Stimulated activated CD4-positive, alpha-beta T cell treated with anti-CD3 and anti-CD28 coated beads, TNF-alpha, amount 100 ng/mL, for 1 hour (primary cell): ENCODE measurements at places on chromosomes 7 and 10.

DNA sequence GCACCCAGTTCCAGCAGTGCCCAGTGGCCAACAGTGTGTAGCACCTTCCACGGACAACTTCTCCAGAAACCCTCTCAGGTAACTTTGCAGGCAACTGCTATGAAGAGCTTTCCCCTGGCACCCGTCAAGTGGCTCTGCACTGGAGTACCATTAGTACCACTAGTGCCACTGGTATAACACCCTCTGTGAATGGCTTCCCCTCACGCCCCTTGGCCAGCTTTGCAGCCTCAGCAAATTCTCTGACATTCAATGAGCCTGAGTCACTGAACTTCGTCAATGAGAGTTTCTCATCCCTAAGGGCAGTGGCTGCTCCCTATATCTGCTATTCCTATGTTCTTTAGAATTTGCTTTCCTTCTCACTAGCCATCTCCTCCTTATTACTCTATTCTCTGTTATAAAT is 7.6 kb upstream of the HERPUD2 start:
- DNase-seq: no peak

DNA sequence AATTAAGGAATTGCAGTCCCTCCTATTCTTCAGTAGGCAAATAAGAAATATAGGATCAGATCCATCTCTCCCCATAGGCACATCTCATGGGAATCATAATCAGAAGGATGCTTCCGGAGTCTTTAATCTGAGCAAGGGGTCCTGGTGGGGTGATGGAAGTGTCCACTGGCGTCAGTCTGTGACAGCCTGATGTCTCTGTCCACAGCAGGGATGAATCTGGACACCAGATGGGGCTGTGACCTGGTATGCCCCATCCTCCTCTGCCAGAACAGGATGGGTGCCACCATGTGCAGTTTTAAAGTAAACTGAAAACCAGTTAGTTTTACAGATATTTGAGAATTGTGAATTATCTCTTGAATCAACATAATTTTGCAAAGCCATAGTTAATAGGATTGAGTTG is 148.7 kb downstream of the C1GALT1 start:
- no peak for DNase-seq

- DNase-seq: no peak
Observed at GRCh38 chr7:154861589-154861988, 141.3 kb downstream of the PAXIP1 start.

DNA sequence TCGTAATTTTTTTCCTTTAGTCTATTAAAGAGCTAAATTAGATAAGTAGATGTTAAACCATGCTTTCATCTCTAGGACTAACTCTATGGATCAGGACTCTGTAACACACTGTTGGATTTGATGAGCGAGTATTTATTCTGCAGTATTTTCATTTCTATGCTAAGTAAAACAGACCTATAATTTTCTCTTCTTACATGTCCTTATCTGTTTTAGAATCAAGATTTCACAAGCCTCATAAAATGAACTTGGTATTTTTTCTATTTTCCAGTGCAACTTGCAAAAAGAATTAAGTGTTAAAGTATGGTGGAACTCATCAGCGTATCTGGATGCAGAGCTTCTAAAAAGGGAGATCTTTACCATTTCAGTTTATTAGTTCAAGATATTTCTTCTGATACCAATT is 2.4 kb downstream of the CACUL1 start:
- no peak for DNase-seq

DNA sequence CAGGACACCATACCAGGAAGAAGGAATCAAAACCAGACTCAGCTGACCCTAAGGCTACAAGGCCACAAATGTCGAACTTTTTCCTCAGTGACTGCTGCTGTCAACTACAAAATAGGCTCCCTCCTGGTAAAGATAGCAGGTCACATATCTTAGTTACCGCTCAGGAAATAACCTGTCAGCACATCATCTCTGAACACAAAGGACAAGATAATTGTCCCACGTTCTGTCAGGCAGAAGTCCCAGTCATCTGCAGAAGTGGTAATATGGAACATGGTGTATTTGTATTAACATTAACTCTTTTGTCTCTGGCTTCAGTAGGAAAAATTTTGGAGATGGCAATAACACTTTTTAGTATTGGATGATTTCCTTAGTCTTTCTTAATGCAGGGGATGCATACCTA is 630.2 kb upstream of the LRRTM3 start:
- no peak for DNase-seq

DNA sequence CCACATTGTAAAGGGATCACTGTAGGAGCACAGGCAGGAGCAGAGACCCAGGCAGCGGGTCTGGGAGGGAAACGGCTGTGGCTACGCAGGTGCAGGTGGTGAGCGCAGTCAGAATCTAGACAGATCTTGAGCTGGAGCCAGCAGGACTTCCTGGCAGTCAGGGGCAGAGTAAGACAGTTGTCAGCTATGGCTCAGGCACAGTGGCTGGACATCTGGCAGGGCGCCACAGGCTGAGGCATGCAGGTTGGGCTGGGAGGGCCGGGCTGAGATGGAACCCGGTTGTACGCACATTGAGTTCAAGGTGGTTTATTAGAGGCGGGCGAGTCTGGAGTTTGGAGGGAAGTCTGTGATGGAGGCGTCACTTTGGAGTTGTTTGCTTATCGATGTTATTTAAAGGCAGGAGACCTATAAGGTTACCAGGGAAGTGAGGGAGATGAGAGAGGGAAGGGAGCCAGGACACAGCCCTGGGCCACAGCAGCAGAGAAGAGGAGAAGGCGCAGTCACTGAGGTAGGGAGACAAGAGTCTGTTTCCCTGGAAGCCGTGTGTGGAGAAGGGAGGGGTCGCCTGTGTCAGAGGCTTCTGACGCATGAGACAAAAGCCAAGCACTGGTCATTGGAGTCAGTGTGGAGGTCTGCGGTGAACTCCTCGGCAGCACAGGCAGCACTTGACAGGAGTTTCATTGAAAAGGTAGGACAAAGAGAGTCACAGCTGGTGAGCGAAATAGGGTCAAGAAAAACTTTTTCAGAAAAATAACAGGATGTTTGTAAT is 73.8 kb downstream of the LANCL2 start:
- no peak for DNase-seq

DNA sequence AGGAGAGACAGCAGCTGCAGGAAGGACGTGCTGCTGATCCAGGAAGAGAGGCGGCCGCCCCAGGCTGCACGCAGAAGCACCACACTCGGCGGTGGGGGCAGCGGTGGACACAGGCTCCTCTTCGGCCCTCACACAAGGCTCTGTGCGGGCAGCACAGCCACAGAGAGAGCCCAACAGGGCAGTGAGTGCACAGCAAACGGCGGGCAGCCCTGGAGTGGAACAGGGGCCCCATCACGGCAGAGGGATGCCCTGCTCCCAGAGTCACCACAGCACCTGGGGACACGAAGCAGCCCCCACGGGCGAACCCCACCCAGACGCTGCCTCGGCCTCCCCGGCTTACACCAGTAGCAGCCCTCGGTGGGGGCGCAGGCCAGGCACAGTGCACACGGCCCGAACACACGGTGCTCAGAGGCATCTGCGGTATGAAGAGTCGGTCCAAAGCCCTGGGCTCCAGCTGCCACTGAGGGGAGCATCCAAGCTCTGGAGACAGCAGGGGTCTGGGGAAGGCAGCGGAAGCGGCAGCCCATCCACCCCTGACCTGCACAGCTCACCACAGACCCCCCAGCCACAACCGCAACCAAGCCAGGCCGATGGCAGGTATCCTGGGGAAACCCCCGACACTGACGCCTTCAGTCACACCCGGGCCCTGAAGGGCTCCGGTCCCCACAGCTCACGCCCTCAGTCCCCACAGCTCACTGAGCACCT is 16.8 kb downstream of the NUDT1 start:
- DNase-seq: no peak

DNA sequence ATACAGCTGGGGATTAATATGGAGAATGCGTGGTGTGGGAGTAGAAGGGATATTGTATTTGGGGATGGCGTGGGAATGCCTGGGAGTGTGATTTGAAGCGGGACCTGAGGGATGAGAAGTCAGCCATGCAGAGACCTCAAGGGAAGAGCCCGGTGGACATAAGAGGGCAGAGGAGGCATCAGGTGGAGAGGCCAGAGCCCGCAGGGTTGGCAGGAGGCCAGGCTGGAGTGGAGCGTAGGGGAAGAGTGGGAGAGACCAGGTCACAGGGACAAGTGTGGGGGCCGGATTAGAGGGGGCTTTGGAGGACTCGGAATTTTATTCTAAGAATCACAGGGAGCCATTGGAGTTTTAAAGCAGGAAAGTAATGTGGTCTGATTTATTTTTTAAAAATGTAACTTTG is 2.0 kb downstream of the NDUFB2 start:
- DNase-seq: no peak

DNA sequence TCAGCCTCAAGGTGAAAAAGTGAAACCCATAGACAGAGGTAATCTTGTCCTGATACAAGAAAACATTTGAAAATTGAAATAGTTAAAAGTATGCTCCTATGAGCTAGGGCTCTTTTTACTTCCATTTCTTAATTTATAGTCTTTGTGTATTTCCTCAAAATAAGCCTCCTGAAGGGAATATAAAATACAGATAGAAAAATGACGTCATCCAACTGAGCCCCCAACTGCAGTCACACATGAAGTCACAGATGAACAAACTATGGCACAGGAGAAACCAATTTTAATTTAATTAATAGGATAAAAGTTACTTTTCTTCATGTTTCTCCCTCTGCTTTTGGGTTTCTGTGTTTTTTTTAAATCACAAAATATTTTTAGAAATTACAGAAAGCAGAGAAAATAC is 280.3 kb downstream of the HTR7 start:
- DNase-seq: no peak

- DNase-seq: no peak
Observed at GRCh38 chr10:43094085-43094484, 17.2 kb downstream of the RET start.

GRCh38 chr10:20247454-20247853 is 431.2 kb downstream of the PLXDC2 start:
- DNase-seq: no peak

- no peak for DNase-seq
Observed at GRCh38 chr7:30988351-30989005, 24.7 kb downstream of the GHRHR start.

GRCh38 chr10:30412901-30413300 is 21.1 kb upstream of the MAP3K8 start:
- no peak for DNase-seq

DNA sequence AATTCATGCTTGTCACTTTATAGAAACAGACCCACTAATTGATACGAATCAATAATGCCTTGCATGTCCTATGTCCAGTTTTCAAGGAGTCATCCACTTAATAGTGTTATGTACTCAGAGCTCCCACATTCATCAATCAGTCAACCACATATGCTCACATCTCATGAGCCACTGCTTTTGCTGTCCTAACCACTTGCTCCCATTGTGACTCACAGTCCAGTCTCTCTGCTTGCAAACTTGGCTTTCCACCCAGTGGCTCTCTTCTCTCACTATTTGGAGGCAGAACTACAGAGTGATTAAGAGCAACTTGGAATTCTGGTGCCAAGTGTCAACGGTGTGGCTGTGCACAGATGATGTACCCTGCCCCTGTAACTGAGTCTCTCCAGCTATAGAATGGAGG is 166.0 kb downstream of the SNX13 start:
- DNase-seq: no peak

GRCh38 chr7:132280335-132280734 is 295.9 kb downstream of the PLXNA4 start:
- no peak for DNase-seq

DNA sequence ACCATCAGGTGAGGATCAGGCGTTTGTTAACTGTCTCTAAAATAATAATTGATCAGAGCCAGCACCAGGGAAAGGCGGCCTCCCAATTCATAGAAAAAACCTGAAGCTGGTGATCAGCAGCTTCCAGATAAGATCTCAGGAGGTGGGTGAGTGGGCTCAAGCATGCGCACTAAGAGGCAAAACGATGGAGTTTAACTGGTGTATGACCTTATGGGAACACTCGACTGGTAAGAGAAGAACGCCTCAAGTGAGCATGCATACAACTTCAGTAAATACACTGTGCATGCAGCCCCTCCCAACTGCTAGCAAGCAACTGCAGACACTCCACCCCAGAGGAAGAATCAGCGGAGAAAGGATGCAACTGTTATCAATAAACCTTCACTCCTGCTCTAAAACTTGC is 18.1 kb downstream of the RAPGEF5 start:
- DNase-seq: no peak

- no peak for DNase-seq
Observed at GRCh38 chr10:58239561-58240169, 28.0 kb downstream of the IPMK start.

DNA sequence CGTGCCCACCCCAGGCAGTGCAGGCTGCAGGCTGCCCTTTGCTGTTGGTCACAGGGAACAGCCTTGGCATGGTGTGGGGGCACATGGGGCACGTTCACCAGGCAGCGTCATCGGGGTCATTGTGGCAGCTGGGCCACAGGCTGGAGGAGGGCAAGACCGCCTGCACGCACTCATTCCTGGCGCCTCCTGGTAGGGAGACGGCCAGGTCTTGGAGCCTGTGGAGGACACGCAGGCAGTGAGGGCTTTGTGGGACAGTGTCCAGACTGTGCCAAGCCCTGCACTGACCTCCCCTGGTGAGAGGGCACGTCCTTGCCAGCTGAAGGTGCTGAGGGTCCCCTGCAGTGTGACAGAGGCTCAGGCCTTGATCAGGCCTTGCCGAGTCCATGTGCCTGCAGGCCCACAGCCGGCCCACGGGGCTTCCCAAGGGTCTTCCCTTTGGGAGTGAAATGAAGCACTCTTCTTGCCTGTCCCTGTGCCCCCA is 76.4 kb downstream of the NKX6-2 start:
- no peak for DNase-seq

DNA sequence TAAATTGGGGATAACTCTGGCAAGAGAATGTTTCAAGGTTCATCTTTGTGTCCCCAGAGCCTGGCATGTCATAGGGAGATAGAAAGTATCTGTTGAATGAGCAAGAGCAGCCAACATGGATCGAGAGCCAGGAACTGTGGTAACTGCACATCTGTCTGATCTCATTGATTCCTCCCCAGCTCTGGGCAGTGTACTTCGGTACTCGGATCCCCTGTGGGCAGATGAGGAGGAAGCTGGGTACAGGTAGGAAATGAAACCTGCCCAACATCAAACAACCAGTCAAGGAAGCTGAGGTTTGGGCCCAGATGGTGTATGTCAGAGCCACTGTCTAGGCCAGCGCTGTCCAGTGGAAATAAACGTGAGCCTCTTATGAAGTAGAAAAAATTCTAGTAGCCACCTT is 76.4 kb downstream of the GRK5 start:
- no peak for DNase-seq
